ENCODE measurements at places on chromosomes 16 and 17. TPM values are rescaled to one million over a fixed set of nuclear protein-coding genes. Genes with fewer than 3 reads are reported as not detected.

HBA1 gene
- not detected for total RNA-seq

- no peak for DNase-seq
- no peaks in the 10 kb centered on the region for H3K4me1 ChIP-seq
- no peaks in the 10 kb centered on the region for H3K36me3 ChIP-seq
- no peak overlapping the region for H3K4me3 ChIP-seq
- H3K27me3 ChIP-seq = no peaks in the 10 kb centered on the region
Measured at GRCh38 chr17:12391468-12391867, 274.2 kb upstream of the MYOCD start.

CACNA1H gene
- total RNA-seq = 2.1 TPM

- no peak for DNase-seq
- no peaks in the 10 kb centered on the region for H3K4me1 ChIP-seq
- H3K4me3 ChIP-seq = no peak overlapping the region
- no peaks in the 10 kb centered on the region for H3K36me3 ChIP-seq
Measured at GRCh38 chr17:36069136-36069535, 5.1 kb downstream of the CCL18 start.

- H3K27ac ChIP-seq = no peak overlapping the region
- DNase-seq = no peak
- no peaks in the 10 kb centered on the region for H3K36me3 ChIP-seq
- H3K27me3 ChIP-seq = peaks cover 10% of the 10 kb centered on the region
Measured at GRCh38 chr16:14301169-14302030, 230.3 kb downstream of the MRTFB start.

DNA sequence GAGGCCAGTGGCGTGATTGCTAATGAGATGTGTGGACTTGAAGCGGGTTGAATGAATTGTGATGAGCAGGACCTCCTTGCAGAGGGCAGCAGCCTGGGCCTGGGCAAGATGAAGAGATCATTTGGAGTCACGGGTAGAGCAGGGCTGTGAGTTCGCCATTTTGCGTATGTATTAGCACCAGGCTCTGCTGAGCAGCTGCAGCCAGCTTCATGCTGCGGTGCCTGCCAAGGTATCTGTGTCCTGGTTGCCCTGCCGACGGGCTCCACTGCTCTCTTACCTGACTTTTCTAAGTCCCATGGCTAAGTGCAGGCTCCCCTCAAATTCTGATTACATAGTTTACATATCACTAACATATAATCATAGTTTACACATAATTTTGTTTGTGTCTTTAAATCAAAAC lies 295.7 kb downstream of the SNX29 start:
- H3K27ac ChIP-seq = no peak overlapping the region
- H3K4me3 ChIP-seq = no peak overlapping the region
- H3K27me3 ChIP-seq = no peaks in the 10 kb centered on the region
- no peak for DNase-seq
- H3K4me1 ChIP-seq = no peaks in the 10 kb centered on the region

DNA sequence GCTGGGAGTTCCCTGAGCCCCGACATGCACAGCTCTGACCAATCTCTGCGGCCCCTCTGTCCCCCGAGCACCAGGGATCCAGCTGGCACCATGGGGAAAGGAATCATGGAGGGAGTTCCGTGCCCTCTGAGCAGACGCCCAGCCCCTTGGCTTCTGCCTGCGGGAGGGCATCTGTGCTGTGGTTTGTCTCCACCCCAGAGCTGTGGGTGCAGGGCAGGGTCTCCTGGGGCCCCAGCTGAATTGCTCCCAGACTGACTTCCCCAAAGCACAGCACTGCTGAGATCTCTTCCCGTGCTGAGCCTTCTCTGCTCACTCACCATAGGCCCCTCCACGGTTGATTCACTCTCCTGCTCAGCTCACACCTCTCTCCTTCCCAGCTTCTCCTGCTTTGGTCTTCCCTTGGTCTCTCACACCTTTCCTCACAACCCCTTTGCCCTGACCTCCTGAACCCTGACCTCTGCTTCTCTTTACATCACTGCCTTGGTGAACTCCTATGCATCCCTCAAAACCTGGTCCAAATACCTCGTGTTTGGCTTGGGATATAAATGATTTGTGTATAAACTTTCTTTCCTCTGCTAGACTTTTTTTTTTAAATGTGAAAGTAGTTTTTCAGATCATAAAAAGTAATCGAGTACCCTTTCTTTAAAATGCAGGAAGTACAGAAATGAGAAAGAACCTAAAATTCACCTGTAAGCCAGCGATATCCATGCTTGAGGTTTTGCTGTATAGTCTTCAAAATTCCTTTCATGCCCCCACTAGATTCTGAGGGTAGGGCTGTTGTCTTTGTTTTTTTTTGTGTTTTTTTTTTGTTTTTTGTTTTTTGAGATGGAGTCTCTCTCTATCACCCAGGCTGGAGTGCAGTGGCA lies 265.3 kb downstream of the SEC14L1 start:
- H3K4me1 ChIP-seq = peaks cover 97% of the 10 kb centered on the region
- H3K4me3 ChIP-seq = peak overlapping the region; percentile 59
- no peaks in the 10 kb centered on the region for H3K27me3 ChIP-seq
- DNase-seq = no peak
- H3K27ac ChIP-seq = peak overlapping the region; percentile 87

USP36 gene
- total RNA-seq = 181 TPM

GRCh38 chr16:85888405-85889331 lies 10.3 kb upstream of the IRF8 start:
- no peaks in the 10 kb centered on the region for H3K36me3 ChIP-seq
- no peaks in the 10 kb centered on the region for H3K27me3 ChIP-seq
- H3K27ac ChIP-seq = no peak overlapping the region
- DNase-seq = no peak
- H3K4me3 ChIP-seq = no peak overlapping the region
- peaks cover 8% of the 10 kb centered on the region for H3K4me1 ChIP-seq

All from CD4-positive, alpha-beta memory T cell (primary cell).